ENCODE measurements at places on chromosomes 7 and 10.

GRCh38 chr7:39414224-39415035 lies 151.8 kb upstream of the YAE1 start:
- DNase-seq: peak; percentile 59

DNA sequence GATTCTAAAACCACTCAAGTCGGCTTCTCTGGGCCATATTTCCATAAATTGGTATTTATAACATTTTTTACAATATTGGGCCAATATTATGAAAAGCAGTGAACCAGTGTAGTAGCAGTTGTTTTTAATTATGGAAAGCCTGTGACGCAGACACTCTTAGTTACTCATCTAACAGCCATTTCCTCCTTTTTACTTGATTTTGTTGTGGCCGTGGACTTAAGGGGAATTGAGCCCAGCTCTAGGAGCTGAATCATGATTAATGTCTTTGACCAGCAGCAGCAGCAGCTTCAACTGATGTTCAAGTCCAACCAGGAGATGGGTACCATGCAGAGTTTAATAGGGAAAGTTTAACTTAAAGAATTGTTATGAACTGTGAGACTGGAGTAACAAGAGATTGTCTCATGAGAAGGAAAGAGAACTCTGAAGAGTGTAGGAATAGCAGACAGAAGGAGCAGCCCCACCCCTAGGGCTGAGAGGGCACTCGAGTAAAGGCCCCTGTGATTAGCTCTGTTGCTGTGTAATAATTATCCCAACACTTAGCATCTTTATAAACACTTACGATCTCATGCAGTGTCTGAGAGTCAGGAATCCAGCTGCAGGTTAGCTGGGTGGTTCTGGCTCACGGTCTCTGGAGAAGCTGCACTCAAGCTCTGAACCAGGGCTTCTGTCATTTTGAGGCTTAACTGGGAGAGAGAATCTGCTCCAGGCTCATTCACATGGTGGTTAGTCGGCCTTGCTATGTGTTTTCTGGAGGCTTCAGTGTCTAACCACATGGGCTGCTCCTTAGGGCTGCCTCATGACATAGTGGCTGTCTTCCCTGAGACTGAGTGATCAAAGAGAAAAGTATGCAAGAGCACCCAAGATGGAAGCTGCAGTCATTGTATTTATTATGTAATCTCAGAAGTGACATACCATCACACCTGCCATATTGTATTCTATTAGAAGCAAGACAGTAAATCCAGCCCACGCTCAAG lies 4.6 kb downstream of the LANCL2 start:
- no peak for DNase-seq

DNA sequence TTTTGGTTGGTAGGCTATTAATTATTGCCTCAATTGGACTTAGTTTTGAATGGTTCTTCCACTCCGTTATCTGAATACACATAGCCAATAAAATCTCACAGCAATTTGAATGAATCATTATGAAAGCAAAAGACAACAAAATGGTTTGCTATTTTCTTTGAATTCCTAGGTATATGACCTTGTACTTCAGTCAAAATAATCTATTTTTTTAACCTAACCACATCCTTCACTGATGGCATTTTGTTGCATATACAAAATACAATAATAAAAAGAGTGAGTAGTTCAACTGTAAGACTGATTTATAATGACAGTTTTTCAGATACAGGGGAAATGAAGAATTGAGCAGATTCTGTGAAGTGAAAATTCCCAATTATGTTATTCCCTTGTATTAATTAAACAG lies 433.1 kb downstream of the HTR7 start:
- no peak for DNase-seq

- no peak for DNase-seq
These were observed 34.3 kb upstream of the ZNF32 start for GRCh38 chr10:43682956-43683355.

DNA sequence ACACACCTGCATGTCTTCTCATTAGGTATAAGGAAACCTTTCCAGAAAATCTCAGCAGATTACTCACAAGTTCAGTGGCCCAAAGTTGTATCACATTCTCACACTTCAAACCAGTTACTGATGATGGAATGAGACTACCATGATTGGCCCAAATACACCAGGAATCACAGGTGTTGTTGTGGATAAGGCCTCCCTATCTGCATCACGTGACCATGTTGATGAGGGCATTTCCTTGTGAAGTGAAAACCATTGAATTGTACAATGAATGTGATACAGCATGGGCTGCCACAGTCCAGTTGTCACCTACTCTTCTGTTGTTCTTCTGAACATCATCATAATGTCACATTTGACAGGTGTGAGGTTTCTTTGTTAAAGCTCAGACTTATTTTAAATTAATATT lies 431.7 kb downstream of the AUTS2 start:
- no peak for DNase-seq

DNA sequence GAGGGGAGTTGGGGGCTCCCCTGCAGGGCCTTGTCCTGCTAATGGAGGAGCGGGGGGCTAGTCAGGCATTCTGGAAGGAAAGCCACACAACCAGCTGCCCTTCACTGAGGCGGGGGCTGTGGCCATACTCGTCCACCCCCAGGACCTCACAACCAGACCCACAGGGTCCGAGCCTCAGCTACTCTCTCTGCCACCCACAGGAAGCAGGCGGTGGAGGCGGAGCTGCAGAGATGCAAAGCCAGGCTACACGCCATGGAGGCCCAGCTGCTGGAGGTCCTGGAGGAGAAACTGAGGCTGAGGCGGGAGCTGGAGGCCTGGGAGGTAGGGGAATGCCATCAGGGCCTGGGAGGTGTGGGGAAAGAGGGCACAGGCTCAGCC lies 3.1 kb downstream of the ABHD11 start:
- no peak for DNase-seq

DNA sequence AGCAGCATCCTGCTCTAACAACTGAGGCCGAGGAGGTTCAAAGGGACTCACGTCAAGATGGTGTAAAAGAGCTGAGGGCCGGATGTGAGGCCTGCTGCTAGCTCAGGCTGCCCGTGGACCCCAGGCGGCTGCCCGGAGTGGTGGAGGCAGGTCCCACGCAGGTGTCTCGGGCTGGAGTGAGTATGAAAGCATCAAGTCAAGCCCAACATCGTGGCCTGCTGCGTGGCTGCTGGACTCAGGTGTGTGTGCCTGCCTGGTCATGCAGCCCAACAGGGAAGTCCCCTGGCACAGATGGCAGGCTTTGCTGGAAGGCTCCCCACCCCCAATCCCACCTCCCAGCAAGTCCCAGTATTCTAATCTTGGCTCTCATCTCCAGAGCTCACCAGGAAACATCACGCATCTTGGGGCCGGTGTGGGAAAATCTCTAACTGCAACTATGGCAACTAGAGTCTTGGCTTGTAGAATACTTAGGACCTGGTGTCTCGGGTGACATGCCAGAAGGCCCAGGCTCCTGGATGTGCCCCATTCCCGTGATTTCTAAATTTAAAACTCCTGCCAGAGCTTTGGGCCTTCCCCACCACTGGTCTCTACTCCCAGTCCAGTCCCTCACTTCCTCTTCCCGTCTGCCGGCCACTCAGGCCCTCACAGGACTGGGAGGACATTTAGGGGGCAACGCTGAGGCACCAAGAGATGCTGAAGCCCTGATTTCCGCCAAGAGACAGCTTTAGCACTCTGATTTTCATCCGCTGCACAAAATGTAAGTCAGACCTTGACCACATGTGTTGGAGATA lies 85.9 kb downstream of the PRKAG2 start:
- DNase-seq: no peak

Data from T-helper 2 cell treated with Interferon-gamma antibody and Interleukin-4, amounts not matched to agents 5 μg/mL and 100 μg/mL, for 36 hours (primary cell).